ENCODE measurements at places on chromosomes 11 and 22.

DNA sequence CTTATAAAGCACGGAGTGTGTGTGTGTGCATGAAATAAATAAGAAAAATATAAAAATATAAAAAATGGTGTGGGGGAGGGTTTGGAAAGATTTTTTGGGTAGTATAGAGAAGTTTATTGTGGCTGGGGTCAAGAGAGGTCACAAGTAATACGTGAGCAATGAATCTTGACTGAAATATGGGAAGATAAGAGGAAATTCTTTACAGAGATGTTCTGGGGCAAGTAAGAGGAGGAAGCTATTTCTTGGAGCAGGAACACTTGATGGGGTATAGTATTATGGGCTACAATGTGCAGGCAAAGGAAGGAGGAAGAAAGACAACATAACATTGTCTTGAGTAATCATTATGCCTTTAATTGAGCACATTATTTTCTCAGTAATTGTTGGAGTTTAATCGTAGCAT, 2.1 kb downstream of the HBD start:
- no peak for DNase-seq

- DNase-seq: no peak
These were observed 57.0 kb upstream of the BIRC3 start for GRCh38 chr11:102260241-102260640.

- DNase-seq: no peak
These were observed 46.9 kb downstream of the MSANTD4 start for GRCh38 chr11:105975128-105975527.

DNA sequence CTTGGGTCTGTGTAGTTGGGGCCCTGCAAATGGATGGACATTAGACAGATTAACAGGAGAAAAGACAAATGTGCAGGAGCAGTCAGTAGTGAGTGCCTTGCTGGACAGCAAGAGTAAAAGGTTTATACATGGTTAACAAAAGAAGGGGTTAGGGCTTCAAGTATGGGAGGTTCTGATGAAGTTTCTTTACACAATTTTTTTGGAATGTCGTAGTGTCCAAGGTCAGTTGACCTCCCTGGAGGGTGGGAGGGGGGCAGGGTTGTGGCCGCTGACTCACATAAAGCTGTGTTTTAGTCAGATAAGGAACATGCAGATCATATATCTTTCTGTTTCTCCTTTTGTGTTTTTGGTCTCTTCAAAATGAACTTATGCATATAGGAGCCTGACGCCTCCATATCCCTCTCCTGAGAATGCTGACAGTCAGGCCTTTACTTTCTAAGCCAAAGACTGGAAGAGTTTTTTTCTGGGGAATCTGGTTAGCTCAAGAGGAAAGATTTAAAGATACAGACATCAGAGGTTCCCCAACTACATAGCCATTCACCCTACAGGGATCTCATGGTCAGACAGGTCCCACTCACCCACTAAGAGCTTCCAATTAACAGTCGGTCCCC, 134.3 kb downstream of the NECTIN1 start:
- DNase-seq: no peak

DNA sequence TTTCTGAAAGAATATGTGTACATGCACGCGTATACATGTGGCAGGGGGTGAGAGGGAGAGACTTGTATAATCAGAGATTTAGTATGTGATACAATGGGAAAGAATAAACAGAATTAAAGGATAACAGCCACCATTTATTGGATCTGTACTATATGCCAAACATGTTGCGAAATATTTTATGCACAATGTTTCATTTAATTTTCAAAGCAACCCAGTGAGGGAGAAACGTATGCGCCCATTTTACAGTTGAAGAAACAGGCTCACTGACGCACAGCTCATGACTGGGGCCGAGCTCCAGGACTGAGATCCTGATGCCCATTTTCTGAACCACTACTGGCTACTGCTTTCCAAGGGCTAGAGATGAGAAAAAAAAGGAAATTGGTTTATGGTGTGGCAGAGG, 3.3 kb upstream of the OAF start:
- no peak for DNase-seq

GRCh38 chr11:86722006-86722405, 49.6 kb upstream of the ME3 start:
- DNase-seq: no peak

DNA sequence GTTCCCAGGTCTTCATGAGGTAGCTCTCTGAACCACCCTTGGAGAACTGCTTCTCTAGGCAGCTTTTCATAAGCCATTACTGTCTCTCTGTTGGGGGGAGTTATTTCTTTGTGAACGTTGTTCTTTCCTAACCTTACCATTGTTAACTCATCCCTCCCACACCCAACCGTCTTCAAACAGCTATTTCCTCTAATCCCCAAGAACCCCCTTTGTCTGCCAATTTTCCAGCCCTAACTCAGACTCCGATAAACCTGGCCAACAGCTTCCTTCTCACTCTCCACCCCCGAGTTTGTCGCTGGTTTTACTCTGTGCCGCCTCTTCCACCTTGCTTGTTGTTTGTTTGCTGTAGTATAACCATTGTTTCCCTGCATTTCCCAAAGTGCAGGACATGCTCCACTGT, 131.5 kb downstream of the CCDC34 start:
- DNase-seq: no peak

DNA sequence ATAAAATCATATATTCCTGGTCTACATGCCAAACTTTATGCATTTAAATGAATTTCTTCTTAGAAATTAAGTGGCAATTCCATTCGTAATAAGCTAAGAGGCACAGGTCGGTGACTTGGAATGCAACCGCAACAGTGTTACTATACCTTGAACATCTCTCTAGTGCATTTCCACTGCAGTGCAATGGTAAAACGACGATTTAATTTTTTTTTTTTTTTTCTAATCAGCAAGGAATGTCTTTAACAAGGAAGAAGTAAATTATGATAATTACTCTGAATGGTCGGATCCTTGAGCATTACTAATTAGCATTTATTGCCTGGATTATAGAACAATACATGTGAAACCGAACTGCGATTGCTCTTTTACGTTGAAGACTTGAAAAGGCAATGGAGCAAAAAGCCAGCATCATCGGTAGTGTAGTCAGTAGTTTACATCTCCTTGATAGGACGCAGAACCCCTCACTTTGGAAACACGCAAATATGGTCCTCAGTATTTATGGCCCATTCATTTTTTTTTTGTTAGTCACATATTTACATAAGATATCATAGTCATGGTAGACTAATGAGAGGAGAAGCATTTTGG, 20.2 kb downstream of the BLID start:
- no peak for DNase-seq

DNA sequence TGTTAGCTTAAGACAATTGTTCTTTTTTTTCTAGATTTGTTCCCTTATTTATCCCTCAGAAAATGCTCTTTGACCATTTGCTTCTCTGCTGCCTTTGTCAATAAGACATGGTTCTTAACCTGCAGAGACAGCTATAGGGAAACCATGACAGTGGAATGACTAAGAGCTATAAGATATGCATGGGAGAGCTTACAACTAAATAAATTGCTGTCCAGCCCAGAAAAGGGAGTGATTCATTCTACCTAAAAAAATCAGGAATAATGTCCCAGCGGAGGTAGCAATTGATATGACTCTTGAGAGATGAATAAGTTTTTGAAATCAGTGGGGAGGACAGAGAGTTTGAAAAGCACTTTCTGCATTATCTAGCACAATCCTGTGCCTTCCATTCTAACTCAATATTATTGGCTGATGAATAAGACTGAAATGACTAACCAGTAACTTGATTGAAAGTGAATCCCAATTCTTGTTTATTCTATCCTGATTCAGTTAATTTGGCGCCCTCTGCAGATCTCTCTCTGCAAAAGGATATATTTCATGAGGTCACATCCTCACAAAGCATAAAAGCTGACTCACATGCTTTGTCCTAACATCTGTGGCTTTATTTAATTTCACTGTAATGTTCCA, 680.5 kb upstream of the API5 start:
- DNase-seq: no peak

- DNase-seq: no peak
These were observed 1.2 kb downstream of the BID start for GRCh38 chr22:17772958-17773605.

- no peak for DNase-seq
These were observed 68.9 kb downstream of the ARFGAP2 start for GRCh38 chr11:47107744-47108143.

GRCh38 chr11:126772267-126772666, 228.3 kb downstream of the KIRREL3 start:
- DNase-seq: no peak

DNA sequence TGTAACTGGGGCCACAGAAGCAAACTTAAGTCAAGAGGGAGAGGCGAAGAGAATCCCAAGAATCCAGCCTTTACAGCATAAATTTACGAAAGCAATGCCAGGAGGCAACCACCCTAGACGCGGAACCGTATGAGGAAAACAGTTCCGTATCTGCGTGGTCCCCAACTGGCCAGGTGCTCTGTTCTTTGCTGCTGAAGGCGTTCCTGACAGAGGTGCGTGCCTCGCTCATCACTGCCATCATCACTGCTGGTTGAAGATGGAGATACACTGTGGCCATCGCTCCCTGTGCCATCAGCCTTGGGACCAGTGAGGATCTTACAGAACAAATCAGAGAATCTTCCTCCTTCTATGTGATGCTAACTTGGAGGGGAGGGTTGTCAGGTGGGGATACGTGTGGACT, 270.5 kb upstream of the B3GAT1 start:
- DNase-seq: no peak

DNA sequence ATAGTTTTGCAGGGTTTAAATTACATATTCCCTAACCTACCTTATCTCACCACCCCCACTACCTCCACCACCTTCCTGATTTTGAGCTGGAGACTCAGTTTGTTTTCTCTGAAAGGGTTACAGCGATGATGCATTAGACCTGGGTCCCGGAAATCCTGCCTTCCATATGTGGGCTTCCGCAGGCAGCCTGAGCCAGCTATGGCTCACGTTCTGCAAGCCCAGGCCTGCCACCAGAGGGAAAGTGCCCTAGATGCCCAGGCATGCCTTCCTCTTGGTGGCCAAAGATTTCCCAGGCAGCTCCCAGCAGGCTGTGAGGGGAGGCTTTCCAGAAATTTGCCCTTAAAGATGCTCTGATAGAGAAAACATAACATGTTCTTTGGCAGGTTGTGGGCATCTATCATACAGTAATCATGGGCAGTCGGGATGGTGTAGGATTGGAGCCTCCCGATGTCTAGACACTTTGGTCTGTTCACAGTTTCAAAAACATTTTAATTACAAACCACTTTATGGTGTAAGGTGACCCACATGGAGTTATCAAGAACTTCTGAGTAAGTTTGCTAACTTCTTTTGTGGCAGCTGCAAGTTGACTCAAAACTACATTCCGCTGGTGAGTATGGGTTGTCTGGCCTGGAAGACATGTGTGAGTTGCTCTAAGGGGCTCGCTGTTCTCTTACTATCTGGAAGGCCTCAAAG, 79.3 kb downstream of the MICAL2 start:
- DNase-seq: peak; percentile 65

DNA sequence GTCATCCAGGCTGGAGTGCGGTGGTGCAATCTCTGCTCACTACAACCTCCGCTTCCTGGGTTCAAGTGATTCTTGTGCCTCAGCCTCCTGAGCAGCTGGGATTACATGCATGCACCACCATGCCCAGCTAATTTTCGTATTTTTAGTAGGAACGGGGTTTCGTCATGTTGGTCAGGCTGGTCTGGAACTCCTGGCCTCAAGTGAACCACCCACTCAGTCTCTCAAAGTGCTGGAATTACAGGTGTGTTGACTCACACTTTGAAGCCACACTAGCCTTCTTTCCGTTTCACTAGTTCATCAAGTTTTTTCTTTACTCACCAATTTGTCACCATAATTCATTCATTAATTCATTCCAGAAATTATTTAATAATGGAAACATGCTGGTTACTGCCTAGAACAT, 298.4 kb upstream of the MTNR1B start:
- DNase-seq: no peak

GRCh38 chr22:39575552-39575825, 4.9 kb downstream of the CACNA1I start:
- no peak for DNase-seq

- DNase-seq: no peak
These were observed 7.8 kb downstream of the FTH1 start for GRCh38 chr11:61959678-61960077.

DNA sequence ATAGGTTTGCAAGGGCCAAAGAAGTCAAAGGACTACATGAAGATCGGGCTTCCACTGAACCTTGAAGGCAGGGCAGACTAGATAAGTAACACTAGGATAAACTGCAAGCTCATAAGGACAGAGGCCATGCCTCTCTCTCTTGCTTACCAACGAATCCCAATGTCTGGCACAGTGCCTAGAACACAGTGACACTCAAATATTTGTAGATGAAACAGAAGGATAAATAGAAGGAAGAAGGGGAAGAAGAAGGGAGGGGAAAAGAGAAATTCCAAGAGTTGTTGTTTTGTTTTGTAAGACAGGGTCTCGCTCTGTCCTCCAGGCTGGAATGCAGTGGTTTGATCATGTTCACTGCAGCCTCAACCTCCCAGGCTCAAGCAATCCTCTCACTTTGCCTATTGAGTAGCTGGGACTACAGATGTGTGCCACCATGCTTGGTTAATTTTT, 26.9 kb downstream of the SIK3 start:
- DNase-seq: no peak

- DNase-seq: no peak
These were observed 32.3 kb upstream of the ME3 start for GRCh38 chr11:86704710-86705109.

DNA sequence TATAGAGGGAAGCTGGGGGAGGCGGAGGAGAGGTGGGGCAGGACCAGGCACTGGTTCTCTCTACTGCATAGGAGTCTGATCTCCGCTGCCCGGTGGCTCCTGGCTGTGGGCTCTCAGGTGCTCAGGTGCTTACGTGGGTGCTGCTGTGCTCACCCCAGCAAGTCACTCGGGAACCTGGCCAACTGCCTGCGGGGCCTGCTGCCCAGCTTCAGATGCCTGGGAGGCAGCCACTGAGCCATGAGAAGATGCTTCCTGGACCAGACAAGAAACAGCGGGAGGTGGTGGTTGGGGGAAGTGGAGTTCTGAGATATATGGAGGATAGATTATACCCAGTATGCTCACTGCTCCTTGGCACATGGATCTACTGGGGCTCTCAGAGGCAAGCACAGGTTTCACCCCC, 1303.4 kb downstream of the TBC1D22A start:
- DNase-seq: no peak

DNA sequence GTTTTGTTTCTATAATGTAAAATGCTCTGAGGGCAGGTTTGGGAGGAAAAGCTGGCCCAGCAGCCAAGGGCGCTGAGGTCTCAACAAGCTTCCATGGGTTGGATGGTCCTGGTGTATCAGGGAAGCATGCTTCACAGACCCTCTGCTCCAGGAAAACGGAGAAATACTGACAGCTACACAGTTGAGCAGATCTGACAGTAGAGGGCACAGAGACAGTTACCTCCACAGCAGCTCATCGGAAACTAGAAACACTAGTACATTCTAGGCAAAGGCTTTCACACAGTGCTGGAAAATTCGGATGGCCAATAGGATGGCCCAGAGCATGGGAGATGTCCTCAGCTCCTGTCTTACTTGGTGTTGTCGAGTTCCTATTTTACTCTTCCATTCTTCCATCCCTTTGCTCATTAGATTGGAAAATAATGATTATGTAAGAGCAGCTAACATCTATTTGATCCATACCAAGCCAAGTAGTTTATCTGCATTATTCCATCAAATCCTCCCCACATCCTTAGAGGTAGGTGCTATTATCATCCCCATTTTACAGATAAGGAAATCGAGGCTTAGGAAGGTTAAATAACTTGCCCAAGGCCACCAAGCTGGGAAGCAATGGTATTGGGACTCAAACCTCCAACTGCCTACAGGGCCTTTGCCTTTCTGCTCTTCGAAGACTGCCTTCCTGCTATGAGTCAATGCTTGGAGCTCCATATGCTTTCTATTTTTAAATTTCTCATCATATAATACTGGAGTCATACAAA, 28.3 kb downstream of the LMO2 start:
- no peak for DNase-seq

Data from central memory CD4-positive, alpha-beta T cell (primary cell).